ENCODE measurements at places on chromosomes 2 and 18.

DNA sequence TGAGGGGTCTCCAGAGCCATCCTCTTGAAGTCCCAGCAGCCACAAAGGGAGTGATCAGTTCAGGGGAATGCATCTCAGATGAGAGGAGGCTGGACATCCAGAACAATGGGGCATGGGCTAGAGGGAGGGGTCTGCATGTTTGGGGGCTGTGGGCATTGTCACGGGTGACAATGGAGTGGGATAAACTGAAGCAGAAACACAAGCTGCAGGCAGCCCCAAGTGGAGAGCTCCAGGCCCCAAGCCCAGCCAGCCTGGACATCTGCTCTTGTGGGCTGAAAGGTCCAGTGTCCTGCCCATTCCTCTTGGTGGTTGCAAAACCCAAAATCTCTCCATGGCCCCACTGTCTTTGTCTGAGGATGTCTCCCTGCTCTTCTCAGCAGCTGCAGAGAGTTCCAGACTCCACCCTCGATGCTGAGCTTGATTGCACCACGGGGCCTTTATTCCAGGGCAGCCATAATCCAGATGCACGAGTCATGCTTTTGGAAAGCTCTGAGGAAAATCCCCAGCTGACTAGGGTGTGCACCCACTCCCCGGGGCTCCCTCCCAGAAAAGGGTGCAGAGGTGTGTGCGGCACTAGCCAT lies 149.4 kb downstream of the TNS1 start:
- peak overlapping the region; percentile 29 for H3K27ac ChIP-seq
- DNase-seq, result no peak
- peaks cover 30% of the 10 kb centered on the region for H3K36me3 ChIP-seq

GRCh38 chr2:38075507-38076151 lies at the start of gene CYP1B1:
CYP1B1 (minus strand) TSS chr2:38076151; CDS start chr2:38075388, 763 bp downstream.
- H3K27me3 ChIP-seq, result no peaks in the 10 kb centered on the region
- no peak for DNase-seq
- H3K36me3 ChIP-seq, result no peaks in the 10 kb centered on the region
- H3K4me3 ChIP-seq, result peak within 1 kb of the TSS; percentile 66
- H3K4me1 ChIP-seq, result no peaks in the 10 kb centered on the region
- peak within 1 kb of the TSS; percentile 67 for H3K27ac ChIP-seq

GRCh38 chr18:70513502-70514171 lies 224.8 kb downstream of the SOCS6 start:
- H3K4me3 ChIP-seq, result no peak overlapping the region
- no peaks in the 10 kb centered on the region for H3K27me3 ChIP-seq
- no peaks in the 10 kb centered on the region for H3K4me1 ChIP-seq
- H3K36me3 ChIP-seq, result no peaks in the 10 kb centered on the region

DNA sequence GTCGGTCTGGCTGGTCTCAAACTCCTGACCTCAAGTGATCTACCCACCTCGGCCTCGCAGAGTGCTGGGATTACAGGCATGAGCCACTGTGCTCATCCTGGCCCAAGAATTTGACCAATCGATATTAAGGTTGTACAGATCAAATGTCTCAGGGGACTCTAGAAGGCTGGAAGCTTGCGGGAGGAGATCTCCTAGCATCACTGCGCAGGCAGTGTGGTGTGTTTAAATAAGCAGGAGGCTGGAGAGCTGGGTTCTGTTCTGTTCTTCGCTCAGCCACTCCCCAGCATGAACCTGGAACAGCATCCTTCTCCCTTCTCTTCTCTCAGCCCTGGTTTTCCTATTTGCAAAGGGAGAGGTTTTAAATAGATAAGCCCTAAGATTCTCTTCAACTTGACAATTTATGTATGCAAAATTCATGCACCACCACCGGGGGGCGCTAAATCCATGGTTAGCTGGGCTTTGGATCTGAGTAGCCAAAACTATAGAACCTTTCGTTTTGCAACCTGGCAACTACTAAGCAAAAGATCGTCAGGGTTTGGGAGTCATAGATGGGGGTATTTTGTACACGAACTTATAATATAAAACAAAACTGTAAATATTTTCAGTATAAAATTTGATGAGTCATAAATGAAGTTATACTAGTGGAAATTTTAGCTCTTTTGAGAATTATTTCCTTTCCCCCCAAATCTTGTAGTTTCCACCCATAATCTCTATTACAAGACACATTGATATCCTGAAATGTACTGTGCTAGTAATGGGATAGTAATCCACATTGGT lies 60.6 kb downstream of the SLC16A14 start:
- H3K27ac ChIP-seq, result no peak overlapping the region
- peak; percentile 69 for DNase-seq
- H3K27me3 ChIP-seq, result no peaks in the 10 kb centered on the region
- H3K36me3 ChIP-seq, result no peaks in the 10 kb centered on the region
